ENCODE measurements at places on chromosomes 5 and 9. TPM values are rescaled to one million over a fixed set of nuclear protein-coding genes. Genes with fewer than 3 reads are reported as not detected.

The PCDHGA5 gene
- 8.8 TPM for total RNA-seq

GRCh38 chr5:82684659-82685058 lies 392.5 kb downstream of the TMEM167A start:
- DNase-seq: no peak

- no peak for DNase-seq
Observed at GRCh38 chr5:174531782-174532191, 192.6 kb upstream of the MSX2 start.

- no peak for DNase-seq
Observed at GRCh38 chr9:131593091-131593820, 47.9 kb downstream of the PRRT1B start.

GRCh38 chr5:149759986-149760853 lies 30.1 kb downstream of the PPARGC1B start:
- DNase-seq: no peak

DNA sequence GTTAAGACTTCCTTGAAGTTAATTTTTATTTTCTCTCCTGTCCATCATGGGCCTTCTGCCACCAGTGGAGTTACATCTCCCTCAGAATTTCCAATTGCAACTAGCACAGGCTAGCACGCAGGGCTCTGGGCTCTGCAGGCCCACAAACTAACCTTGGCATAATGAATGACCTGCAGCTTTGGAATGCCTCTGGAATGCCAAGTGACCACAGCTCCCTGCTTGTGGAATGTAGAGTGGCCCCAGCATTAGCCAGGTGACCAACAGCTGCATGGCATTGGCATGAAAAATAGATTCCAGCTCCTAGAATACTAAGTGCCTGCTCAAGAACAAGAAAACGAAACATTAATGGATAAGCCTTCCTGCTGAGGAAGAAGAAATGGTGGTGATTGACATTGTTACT lies 726.1 kb downstream of the BRINP1 start:
- DNase-seq: no peak

DNA sequence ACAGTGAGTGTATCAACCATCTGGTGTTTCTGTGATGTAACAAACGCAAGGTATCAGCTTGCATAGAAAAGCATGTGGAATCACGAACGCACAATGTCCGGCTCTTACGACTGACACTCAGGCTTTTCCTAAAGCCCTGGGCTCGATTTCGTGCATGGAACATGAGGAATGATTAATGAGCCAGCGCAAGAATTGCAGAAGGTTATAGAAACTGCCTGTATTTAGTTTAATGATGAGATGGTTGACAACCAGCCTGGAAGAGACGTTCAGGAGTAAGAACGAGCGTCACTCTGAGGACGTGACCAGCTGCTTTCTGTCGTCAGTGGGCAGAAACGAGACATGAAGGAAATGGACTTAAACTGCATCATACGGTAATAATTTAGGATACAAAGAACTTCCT lies 497.6 kb downstream of the IRX1 start:
- no peak for DNase-seq

DNA sequence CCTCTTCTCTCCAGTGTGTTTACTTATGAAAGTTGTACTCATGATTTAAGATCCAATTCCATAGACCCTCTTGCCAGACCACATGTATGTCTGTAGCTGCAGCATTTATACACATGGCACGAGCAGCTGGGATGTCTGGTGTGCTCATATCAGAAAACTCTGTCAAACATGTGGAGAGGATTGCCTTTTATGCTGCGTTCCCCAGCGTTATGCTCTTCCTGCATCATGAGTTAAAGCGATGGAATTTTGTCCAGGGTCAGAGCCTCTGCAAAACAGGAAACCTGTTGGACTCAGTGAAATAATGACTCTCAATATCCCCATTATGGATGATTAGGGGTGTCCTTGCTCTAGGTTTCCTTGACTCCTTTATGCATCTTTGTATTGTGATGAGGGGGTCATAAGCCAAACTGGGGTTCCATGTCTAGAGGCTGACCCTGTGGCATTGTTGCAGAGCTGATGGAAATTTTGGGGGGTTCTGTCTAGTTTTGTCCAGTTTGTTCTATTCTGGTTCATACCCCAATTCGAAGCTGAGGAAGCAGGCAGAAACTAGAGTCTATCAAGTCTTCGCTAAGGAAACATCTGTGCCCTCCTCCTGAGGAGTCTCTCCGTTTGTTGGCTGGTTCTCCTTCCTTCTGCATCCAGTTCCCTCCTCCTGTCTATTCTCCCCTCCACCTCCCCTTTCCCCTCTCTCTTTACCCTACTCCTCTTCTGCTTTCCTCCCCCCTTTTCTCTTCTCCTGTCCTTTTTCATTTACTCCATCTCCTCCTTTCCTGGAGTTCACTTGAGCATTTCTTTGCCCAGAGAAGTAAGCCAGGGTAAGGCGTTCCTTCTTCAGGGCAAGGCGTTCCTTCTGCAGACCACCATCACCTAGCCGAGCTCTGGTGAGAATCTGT lies 252.8 kb downstream of the MAST4 start:
- no peak for DNase-seq

GRCh38 chr5:17461793-17462192 lies 36.2 kb upstream of the TAF11L2 start:
- no peak for DNase-seq

The LIFR gene
- 179 TPM for total RNA-seq

DNA sequence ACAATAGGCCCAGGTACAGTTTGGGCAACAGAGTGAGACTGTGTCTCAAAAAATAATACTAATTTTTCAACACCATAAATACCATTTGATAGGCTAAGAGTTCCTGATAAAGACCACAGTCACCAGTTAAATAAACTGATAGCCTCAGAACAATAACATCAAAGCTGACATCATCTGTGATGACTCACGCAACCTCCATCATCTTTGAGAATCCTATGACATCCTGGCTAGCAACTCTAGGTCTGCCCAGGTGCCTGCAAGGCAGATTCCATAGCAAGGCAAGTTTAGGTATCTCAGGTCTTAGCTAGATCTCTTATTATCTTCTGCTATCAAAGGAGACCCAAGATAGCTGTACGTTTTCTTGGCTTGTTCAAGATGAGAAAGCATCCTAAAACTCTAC lies 30.5 kb upstream of the UBAP2 start:
- no peak for DNase-seq

The NEUROG1 gene
- total RNA-seq: not detected

DNA sequence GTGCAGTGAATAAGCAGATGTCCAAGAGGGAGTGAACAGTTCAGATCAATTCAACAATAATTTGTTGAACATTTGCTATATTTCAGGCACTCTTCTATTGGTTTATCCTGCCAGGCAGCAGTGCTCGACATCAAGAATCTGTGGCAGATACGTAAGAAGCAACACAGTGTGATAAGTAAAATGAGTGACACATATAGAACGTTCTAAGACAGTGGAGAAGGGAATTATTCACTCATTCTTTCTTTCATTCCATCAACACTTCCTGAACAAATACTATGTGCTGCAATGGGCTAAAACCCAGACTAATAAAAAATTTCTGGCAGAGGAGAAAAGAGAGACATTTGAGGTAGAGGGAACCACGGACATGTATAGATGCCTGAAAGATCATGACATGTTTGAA lies 89.9 kb upstream of the GLIS3 start:
- DNase-seq: no peak

The IFNA21 gene
- total RNA-seq: not detected

The SHISAL2B gene
- total RNA-seq: not detected

GRCh38 chr9:23375511-23375910 lies 450.5 kb downstream of the ELAVL2 start:
- no peak for DNase-seq

The SNCB gene
- not detected for total RNA-seq

- no peak for DNase-seq
Observed at GRCh38 chr5:14572385-14572784, 9.2 kb upstream of the OTULINL start.

- no peak for DNase-seq
Observed at GRCh38 chr9:121865060-121865459, 213.6 kb downstream of the DAB2IP start.

The TEX53 gene
- not detected for total RNA-seq

The FOXE1 gene
- total RNA-seq: not detected

The LCP2 gene
- 41.4 TPM for total RNA-seq

- DNase-seq: no peak
Observed at GRCh38 chr5:125263356-125263755, 516.9 kb upstream of the ZNF608 start.

DNA sequence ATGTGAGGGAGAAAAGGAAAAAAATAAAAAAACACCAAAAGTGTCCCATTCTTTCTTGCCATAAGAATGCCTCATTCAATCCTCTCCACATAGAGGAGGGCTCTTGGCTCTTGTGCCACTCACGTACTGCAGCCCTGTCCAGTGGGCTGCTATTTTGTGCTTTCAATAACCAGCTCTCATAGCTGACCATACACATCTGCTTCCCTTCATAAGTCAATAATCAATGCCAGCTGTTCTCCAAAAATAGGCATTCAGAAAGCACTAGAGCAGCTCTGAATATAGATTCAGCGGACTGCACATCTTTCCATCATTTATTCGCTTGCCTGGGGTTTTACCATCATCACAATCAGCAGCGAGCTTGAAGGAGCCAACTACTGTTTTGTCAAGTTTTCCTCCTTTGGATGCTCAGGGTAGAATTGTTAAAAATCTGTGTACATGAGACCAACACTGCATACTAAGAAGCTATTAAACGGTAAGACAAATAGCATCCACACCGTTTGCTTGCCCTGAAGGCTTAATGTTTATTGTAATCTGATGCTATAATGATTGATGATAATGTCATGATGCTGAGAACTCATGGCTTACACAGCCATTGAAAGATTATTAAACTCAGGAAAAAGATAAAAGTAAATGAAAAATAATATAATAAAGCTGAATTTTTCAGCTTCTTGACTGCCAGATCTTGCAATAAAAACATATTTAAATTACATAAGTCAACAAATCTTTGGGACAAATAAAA lies 80.0 kb downstream of the OXCT1 start:
- DNase-seq: no peak

GRCh38 chr9:1098551-1098950 lies 48.4 kb downstream of the DMRT2 start:
- DNase-seq: no peak

The CTXN3 gene
- not detected for total RNA-seq

The PCDHGA2 gene
- total RNA-seq: 4.6 TPM

- DNase-seq: no peak
Observed at GRCh38 chr5:155082401-155082800, 68.8 kb downstream of the KIF4B start.

GRCh38 chr9:19498015-19498414 lies 89.2 kb downstream of the ACER2 start:
- no peak for DNase-seq

- DNase-seq: no peak
Observed at GRCh38 chr5:120101771-120102170, 362.3 kb upstream of the PRR16 start.

- no peak for DNase-seq
Observed at GRCh38 chr9:133703591-133704399, 34.4 kb downstream of the SARDH start.

GRCh38 chr9:124298646-124299235 lies 41.0 kb downstream of the NEK6 start:
- DNase-seq: no peak

GRCh38 chr5:159156426-159157238 lies 52.7 kb downstream of the RNF145 start:
- no peak for DNase-seq

GRCh38 chr5:179137643-179138567 lies 77.7 kb downstream of the ZNF354C start:
- no peak for DNase-seq

- no peak for DNase-seq
Observed at GRCh38 chr5:41410737-41411136, 99.7 kb downstream of the PLCXD3 start.
